ENCODE measurements at places on chromosomes 4 and X.

GRCh38 chr4:167021545-167022155 is 212.6 kb downstream of the SPOCK3 start:
- DNase-seq, result peak; percentile 78

- no peak for DNase-seq
These were observed 208.9 kb downstream of the ADAMTS3 start for GRCh38 chr4:72360075-72360474.

DNA sequence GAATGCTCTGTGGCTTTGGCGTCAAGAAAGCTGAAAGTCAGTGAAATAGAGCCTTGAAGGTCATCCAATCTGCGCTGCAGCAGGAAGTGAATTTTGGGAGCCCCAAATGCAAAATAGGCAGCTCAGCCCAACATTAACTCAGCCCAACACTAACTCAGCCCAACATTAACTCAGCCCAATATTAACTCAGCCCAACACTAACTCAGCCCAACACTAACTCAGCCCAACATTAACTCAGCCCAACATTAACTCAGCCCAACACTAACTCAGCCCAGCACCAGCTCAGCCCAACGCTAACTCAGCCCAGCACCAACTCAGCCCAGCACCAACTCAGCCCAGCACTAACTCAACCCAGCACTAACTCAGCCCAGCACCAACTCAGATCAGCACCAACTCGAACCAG is 71.5 kb downstream of the SORBS2 start:
- DNase-seq, result no peak

DNA sequence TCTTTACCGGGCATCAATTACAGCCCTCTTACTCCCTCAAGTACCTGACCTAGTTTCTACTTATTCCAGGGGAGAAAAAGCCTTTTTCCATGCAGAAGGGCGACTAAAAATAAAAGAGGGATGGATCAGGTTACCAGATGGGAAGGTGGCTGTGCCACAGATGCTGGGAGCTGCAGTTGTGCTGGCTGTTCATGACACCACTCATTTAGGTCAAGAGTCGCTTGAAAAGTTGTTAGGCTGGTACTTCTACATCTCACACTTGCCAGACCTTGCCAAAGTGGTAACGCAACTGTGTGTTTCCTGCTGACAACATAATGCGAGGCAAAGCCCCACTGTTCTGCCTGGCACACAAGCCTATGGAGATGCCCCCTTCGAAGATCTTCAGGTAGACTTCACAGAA is 148.4 kb upstream of the FGF16 start:
- no peak for DNase-seq

DNA sequence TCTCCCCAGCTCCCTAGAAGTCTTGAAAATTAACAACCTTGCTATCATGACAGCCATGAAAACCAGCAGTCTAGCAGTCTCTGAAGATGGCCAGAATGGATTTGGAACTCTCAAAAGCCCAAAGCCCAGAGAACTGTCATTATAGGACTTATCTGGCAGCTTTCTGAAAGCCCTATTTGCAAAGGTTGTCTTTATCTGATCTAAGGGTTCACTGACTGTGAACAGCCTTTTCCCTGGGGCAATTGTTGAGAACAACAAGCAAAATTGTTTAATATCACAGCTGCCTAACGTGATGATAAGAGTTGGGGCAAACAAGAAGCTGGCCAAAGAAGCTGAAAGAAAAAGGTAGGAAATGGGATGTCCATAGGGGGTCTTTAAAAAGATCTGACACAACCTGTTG is 20.9 kb upstream of the KLHL8 start:
- no peak for DNase-seq

GRCh38 chr4:94577136-94577535 is 125.4 kb downstream of the PDLIM5 start:
- no peak for DNase-seq

DNA sequence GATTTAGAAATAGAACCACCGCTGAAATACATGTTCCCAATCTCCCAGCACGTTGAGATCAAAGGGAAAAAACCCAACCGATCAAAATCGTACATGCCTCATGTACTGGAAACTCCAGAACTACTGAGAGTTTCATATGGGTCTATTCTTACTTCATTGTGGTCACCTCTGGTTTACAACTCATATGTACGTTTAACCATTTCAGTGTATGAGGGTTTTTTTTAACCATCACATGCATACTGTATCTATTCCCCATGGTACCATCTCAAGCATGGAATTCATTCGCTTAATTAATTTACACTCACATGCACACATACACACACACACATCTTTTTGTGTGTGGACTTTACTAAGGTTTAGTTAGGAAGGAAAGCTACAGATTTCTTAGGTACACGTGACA is 46.0 kb upstream of the CLNK start:
- DNase-seq, result no peak

- DNase-seq, result no peak
These were observed 69.8 kb downstream of the RPS3A start for GRCh38 chr4:151169223-151169622.

- no peak for DNase-seq
These were observed 141.5 kb upstream of the PABPC4L start for GRCh38 chr4:134343081-134343480.

- no peak for DNase-seq
These were observed 35.4 kb upstream of the HPGDS start for GRCh38 chr4:94378047-94378446.

DNA sequence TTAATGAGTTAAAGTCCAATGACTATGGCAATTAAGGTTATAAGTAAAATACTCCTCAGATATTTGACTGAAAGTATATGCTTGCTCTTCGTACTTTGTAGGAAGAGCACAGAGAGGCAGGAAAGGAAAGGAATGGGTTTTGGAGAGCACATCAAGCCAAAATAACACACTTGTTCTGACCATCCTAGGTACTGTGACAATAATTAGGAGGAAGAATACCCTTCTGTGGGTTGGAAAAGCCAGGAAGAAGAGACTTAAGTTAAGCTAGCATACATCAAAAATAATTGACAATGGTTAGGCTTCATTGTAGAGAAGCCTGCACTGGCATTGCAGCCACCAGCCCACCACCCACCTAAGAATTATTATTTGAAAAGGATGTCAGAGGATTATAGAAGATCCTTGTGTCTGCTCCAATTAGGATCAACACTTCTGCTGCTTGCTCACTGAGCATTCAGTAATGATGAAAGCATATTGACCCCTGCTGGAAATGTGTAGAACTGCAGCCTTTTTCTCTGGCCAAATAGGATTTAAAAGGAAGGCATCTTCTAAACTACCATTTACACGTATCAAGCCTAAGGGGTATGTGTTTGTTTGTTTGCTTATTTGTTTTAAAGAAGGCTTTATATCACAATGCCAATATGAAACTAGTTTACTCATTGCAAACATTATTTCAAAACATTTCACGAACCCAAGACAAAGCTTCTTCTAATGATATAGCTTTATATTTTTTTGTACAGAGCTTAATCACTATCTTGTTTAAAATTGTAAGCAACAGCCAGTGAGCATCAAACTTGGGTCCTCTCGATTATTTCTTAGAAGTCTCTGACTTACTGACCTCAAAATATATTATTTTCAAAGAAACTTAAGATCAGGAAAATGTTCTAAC is 286.2 kb upstream of the TET2 start:
- DNase-seq, result no peak

GRCh38 chr4:23353200-23353599 is 536.6 kb downstream of the PPARGC1A start:
- no peak for DNase-seq

Data from omental fat pad (tissue), 4 donors.